ENCODE measurements at places on chromosomes 12 and 14.

DNA sequence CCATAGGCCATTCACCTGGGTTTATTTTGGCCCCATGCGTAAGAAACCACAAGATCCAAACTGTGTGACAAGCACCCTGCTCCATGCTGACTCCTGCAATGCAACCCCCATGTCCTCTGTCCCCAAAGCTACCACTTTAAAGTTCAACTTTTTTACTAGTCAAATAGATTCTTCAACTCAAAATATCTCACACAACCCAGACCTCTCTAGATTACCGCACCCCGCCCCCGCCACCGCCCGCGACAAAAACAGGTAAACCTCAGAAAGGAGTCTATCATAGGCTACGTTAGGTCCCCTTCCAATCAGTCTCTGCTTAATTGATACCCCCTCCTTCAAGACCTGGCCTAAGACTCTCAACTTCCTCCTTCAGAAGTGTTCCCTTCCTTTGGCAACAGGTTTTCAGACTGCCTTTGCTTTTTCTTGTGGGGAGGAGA, 2.2 kb downstream of the ZFP36L1 start:
- no peak for DNase-seq

GRCh38 chr12:91994208-91994797, 151.3 kb downstream of the BTG1 start:
- DNase-seq: no peak

DNA sequence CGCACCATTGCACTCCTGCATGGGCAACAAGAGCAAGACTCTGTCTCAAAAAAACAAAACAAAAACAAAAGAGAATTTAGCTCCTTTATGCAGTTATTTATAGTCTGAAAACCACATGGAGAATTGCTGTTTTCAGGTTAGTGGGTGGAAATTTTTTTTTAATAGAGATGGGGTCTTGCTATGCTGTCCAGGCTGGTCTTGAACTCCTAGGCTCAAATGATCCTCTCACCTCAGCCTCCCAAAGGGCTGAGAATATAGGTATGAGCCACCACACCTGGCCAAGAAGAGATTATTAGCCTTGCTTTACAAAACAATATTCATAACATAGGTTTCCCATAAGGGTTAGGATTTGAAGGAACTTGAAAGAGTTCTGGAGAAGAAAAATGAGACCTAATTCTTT, 12.1 kb upstream of the SRP54 start:
- DNase-seq: no peak

DNA sequence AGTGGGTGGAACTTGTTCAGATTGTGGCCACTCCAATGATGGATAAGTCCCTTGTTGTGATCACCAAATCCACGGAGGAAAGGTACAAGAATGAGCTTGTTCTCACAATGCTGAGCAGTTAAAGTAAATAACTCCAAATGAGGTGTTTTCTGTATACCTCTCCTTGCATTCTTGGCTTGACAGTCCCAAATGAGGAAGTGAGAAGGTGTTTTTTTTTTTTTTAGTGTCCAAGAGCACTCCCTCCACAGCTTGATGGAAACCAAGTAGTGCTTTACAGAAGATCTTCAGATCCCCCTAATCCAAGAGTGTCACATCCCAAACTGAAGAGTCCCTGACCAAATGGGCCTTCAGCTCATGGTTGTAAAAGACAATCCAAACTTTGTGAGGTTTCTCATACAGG, 153.6 kb downstream of the ATP23 start:
- no peak for DNase-seq

- no peak for DNase-seq
Observed at GRCh38 chr12:57127101-57127725, 1.1 kb upstream of the LRP1 start.

GRCh38 chr14:106605548-106606448, 1079.4 kb downstream of the TMEM121 start:
- DNase-seq: peak; percentile 76

GRCh38 chr12:30990776-30991175, 64.2 kb downstream of the TSPAN11 start:
- DNase-seq: no peak

DNA sequence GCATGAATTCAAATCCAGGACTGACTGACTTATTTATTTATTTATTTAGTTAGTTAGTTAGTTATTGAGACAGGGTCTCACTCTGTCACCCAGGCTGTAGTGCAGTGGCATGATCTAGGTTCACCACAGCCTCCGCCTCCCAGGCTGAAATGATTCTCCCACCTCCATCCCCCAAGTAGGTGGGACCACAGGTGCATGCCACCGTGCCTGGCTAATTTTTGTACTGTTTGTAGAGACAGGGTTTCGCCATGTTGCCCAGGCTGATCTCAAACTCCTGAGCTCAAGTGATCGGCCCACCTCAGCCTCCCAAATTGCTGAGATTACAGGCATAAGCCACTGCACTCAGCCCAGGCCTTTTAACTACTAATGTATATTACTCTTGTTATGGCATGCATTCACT, 36.0 kb downstream of the BTG1 start:
- DNase-seq: no peak

Measured in stimulated activated CD4-positive, alpha-beta T cell treated with anti-CD3 and anti-CD28 coated beads, Interleukin-15, amount 100 ng/mL, for 1 hour (primary cell).